ENCODE measurements at places on chromosomes 5 and 9.

- DNase-seq = no peak
These were observed 42.4 kb downstream of the STARD4 start for GRCh38 chr5:111469903-111470302.

- no peak for DNase-seq
These were observed 40.5 kb upstream of the LPCAT1 start for GRCh38 chr5:1564182-1564748.

DNA sequence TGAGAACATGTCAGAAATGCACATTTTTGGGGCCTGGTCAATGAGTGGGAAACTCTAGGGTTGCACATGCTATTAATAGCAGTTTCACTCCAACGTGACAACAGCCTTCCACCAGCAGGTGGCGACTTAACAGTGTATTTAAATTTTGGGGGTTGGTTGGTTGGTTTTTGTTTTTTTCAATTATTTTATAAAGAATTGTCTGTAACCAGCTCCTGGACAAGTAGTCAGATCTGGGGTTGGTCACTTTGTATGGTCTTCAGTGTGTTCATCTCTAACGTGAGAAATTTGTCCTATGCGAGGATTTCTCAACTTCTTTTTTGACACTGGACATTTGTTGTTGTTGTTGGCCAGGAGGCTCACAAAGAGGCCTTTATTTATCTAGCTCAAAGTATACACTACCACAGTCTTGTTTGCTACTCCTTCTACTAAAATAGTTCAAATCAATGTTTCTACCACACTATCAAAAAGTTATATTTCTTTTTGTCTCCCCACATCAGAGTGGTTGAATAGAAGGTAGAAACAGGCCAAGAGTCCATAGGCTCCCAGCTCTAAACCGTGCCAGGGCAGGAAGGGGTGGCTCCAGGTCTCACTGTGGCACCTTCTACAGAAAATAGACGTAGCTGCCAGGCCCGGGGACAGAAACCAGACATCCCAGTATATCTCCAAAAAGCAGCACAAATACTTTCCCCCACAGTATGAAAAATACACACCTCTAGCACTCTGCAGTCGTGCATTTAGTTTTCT, 110.4 kb downstream of the TRPM6 start:
- DNase-seq = peak; percentile 48

GRCh38 chr9:79817438-79818004, 245.8 kb downstream of the TLE4 start:
- no peak for DNase-seq

DNA sequence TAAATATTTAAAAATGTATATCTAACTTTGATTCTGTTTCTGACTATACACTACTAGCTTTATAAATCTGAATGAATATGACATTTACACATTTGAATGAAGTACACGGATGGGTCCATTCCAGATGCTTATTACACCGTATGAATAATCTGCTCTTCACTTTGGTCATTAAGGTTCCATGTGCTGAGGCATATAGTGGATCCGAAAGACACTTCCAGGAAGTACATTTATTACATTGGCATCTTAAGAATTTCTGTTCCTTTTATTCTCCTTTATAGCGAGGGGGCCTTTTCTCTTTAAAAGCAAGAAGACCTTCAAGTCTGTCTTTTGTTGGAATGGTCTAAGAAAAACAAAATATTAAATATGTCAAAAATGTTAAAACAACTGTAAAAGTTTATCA, 147.6 kb downstream of the AUH start:
- DNase-seq = no peak

GRCh38 chr5:176817369-176817840, 7.0 kb downstream of the UNC5A start:
- peak; percentile 49 for DNase-seq

DNA sequence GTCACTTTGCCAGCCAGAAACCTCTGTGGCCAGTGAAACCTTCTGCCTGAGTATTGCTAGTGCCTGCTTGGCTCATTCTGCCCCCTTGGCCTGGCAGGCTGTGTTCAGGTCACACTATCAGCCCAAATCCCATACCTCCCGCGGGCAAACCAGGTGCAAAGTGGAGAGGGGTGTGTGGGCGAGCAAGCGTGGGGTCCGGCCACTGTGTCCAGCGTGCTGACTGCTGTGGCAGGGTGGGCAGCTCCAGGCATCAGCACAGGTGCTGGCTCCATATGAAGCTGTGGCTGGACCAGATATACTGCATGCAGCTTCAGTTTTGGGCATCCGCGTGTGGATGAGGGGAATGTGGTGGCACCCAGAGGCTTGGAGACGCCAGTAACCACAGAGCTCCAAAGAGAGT, 576.5 kb upstream of the EDIL3 start:
- no peak for DNase-seq

GRCh38 chr5:135596157-135596763, 17.5 kb upstream of the CXCL14 start:
- DNase-seq = no peak

- DNase-seq = no peak
These were observed 38.2 kb upstream of the FYB1 start for GRCh38 chr5:39257554-39257953.

DNA sequence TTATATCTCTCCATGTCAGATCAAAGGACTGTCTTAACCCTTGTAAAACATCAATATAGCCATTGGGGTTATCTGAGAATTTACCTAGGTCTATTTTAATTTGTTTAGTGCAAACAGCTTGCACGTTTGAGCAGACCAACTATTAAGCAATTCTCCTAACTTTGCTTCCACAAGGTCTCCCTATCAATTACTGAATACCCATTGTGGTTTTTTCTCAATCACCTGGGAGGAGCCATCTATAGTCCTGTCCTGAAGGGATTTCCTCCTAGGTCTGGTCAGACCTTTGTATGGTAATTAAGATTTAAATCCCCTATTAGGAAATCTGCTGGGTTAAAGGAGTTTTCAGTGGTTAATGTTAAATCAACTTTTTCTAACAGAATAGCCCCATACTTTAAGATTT, 48.9 kb upstream of the S1PR3 start:
- no peak for DNase-seq

GRCh38 chr9:37650299-37650872, 368 bp upstream of the FRMPD1 start:
- no peak for DNase-seq

- no peak for DNase-seq
These were observed 22.7 kb downstream of the KLF4 start for GRCh38 chr9:107466826-107467225.

DNA sequence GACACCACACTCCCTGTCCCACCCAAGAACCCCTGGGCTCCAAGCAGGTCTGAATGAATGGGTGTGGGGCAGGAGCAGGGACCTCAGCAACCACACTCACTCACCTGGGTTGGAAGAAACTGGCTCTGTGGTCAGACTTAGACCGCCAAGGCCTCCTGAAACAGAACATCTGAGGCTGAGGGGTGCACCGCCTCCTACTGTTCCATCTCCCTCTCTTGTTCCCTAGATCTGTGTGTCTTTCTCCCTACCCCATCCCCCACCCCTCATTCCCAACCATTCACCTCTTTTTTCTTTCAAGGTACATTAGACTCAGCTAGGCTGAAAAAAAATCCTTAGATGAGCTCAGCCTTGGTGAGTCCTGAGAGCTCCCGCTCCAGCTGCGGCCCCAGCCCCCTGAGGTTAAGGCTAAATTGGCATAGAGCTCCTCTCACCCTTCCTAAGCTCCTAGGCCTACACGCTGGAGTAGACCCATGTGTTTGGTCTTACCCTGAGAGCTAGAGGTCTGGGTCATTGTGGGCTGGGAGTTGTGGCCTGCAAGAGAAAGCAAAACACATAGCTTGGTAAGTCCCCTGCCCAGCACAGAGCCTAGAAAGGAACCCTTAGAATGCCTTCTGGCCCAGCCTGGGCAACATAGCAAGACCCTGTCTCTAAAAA, 4.8 kb downstream of the ECSCR start:
- DNase-seq = no peak

- DNase-seq = no peak
These were observed 465.3 kb upstream of the ARRDC3 start for GRCh38 chr5:91848453-91848852.

DNA sequence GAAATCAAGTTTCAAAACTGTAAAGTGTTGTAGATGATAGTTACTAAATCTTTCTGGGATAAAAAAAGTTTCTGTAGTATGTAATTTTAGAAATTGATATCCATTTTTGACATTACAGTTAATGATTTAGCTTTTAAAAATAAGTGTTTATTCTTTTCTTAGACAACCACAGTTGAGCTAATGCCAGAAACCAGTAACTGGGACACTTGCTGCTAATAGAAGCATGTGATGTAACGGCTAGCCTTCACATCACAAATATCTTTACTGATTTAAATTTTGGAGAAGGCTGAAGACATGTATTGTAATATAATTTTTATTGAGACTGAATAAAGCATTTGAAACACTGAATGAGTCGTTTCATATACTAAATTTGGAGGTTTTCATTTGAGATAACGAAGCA, 18.8 kb downstream of the CSNK1G3 start:
- no peak for DNase-seq

- no peak for DNase-seq
These were observed 30.5 kb downstream of the SLC9A3 start for GRCh38 chr5:493758-494157.

GRCh38 chr5:37838152-37838932, 1.5 kb downstream of the GDNF start:
- no peak for DNase-seq

DNA sequence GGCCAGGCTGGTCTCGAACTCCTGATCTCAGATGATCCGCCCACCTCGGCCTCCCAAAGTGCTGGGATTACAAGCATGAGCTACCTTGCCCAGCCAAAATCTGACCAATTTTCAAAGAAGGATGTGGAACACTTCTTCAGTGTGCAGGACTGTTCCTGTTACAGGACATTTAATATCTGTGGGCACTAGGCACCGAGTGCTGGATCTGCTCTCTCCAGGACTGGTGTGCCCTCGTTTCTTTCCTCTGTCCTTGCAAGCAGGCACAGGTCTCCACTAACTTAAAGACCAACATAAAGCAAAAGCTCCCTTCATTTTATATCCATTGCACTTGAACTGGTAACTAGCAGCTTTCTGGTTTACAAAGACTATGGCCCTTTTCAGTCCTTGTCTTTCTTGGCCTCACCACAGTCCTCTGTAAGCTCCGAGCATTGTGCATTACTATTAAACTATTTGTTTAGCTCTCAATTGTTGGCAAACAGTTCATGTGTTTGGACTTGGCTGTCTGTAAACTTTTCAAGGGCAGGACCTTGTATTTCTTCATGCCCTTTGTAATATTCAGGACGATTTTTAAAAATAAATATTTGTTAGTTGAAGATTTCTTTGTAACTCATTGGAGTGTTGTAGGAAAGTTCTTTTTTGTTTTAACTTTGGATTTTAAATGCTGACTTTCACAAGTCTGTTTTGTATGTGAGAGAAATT, 37.3 kb downstream of the ARHGEF28 start:
- no peak for DNase-seq

- no peak for DNase-seq
These were observed 20.1 kb downstream of the CDK20 start for GRCh38 chr9:87954230-87954629.

- DNase-seq = no peak
These were observed 159.6 kb downstream of the MAPKAP1 start for GRCh38 chr9:125547368-125547767.

- no peak for DNase-seq
These were observed 30.4 kb downstream of the IRF1 start for GRCh38 chr5:132459983-132460838.

- no peak for DNase-seq
These were observed 170.5 kb downstream of the RGS3 start for GRCh38 chr9:113633782-113634595.

DNA sequence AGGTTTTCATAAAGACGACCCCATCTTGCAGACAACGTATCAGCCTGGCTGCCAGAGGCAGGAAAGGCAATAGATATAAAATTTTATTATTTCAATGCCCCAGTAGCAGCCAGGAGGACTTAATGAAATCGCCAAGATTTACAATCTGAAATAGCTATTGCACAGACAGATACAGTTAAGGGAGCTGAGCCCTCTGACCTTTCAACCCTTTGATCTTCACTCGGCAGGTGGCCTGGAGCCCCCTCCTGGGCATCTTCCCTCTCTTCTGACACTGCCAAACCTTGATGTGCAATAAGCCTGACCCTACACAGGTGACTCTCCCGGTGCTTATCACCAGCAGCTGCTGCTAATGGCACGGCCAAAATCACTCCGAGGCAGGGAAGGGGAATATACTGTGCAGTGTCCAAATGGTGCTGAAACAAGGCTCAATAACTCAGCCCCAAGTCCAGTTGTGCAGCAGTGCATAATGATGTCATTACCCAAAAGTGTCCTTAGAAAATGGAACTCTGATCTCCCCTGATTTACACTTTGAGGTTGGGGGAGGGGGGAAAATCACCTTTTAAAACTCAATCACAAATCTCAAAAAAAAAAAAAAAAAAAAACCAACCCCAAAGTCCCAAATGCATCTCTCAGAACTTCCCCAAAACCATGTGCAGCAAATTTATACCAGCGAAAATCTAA, 242.0 kb downstream of the CRB2 start:
- no peak for DNase-seq

DNA sequence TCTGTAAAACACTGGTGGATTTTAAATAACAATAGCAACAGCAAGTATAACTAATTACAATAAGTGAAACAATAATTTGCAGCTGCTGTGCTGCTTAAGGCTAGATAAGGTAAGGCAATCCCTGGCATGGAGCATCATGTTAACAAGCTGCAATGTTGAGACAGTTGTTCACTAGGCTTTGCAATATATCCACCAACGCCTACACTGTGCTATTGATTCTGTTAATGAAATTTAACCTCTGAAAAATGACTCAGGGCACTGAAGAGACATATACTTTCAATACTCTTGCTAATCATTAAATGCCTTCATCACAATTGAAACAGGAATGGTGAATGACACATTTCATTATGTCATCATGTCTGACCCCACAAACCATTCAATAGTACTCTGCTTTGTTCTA, 255.0 kb downstream of the EFNA5 start:
- DNase-seq = no peak

DNA sequence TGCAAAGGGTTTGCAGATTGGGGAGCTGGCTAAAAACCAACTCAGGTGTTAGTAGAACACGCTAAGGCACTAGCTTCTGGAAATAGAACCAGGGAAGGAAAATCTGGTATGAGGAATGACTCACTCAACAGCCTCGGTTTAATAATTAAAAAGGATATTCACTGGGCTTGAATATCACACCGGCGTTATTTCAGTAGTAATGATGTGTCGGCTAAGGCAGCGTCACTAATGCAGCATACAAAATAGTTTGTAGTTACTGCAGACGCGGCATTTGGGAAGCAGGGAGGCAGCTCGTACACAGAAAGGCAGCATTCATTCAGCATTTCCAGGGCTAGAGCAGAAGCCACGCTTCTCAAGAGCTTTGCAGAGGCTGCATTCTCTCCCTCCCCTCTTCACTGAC, 1.7 kb downstream of the ADRA1B start:
- DNase-seq = no peak

GRCh38 chr9:86838519-86839497, 108.5 kb downstream of the GAS1 start:
- no peak for DNase-seq

- no peak for DNase-seq
These were observed 3.1 kb downstream of the LCN1 start for GRCh38 chr9:135524130-135524861.
